ENCODE measurements at places on chromosomes 5 and 9. TPM values are rescaled to one million over a fixed set of nuclear protein-coding genes. Genes with fewer than 3 reads are reported as not detected.

Gene SLC34A1
- not detected for total RNA-seq

Gene EGR1
- total RNA-seq = 35.5 TPM

Gene FCN2
- not detected for total RNA-seq

GRCh38 chr5:84783003-84783402 is 398.3 kb upstream of the EDIL3 start:
- no peak for DNase-seq

GRCh38 chr5:147756566-147756965 is 26.0 kb downstream of the JAKMIP2 start:
- DNase-seq = no peak

GRCh38 chr5:164672205-164672604 is 1166.8 kb downstream of the MAT2B start:
- no peak for DNase-seq

Gene HTR4
- not detected for total RNA-seq

Gene CD274
- not detected for total RNA-seq

All from H1 (cell line).